ENCODE measurements at places on chromosomes 12 and 14.

- DNase-seq = no peak
Observed at GRCh38 chr12:27534060-27534764, 10.2 kb downstream of the PPFIBP1 start.

DNA sequence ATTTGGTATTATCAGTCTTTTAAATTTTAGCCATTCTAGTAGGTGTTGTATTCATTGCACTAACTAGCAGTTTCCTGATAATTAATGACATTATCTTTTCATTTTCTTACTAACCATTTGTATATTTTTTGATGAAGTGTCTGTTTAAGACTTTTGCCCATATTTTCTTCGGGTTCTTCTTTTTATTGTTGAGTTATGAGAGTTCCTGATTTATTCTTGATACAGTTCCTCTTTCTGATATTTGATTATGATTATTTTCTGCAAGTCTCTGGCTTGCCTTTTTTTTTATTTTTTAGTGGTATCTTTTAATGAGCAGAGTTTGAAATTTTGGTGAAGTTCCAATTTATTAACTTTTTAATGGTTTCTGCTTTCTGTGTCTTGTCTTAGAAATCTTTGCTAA is 6.2 kb upstream of the RNU6-7 start:
- no peak for DNase-seq

GRCh38 chr12:126903027-126903876 is 1363.7 kb upstream of the TMEM132C start:
- DNase-seq = no peak

GRCh38 chr12:100128512-100128908 is 14.2 kb downstream of the BLTP3B start:
- peak; percentile 13 for DNase-seq

- no peak for DNase-seq
Observed at GRCh38 chr12:2247596-2247995, 194.8 kb downstream of the CACNA1C start.

GRCh38 chr12:103043531-103044486 is 86.3 kb downstream of the ASCL1 start:
- no peak for DNase-seq

GRCh38 chr12:30314506-30315100 is 381.1 kb downstream of the IPO8 start:
- DNase-seq = no peak

GRCh38 chr14:99619835-99620834 is 16.1 kb upstream of the CCDC85C start:
- DNase-seq = peak; percentile 40

GRCh38 chr14:68575426-68575825 is 217.4 kb downstream of the ZFP36L1 start:
- no peak for DNase-seq

GRCh38 chr12:34348836-34349672 is 326.8 kb downstream of the ALG10 start:
- no peak for DNase-seq

Data from RKO (cell line).